ENCODE measurements at places on chromosomes 5 and 9. TPM values are rescaled to one million over a fixed set of nuclear protein-coding genes. Genes with fewer than 3 reads are reported as not detected.

- peak; percentile 85 for DNase-seq
Observed at GRCh38 chr9:106862821-106863720, at the start of gene ZNF462. Gene ZNF462 (plus strand): TSS chr9:106863166. CDS start chr9:106923384, 60,218 bp downstream.

DNA sequence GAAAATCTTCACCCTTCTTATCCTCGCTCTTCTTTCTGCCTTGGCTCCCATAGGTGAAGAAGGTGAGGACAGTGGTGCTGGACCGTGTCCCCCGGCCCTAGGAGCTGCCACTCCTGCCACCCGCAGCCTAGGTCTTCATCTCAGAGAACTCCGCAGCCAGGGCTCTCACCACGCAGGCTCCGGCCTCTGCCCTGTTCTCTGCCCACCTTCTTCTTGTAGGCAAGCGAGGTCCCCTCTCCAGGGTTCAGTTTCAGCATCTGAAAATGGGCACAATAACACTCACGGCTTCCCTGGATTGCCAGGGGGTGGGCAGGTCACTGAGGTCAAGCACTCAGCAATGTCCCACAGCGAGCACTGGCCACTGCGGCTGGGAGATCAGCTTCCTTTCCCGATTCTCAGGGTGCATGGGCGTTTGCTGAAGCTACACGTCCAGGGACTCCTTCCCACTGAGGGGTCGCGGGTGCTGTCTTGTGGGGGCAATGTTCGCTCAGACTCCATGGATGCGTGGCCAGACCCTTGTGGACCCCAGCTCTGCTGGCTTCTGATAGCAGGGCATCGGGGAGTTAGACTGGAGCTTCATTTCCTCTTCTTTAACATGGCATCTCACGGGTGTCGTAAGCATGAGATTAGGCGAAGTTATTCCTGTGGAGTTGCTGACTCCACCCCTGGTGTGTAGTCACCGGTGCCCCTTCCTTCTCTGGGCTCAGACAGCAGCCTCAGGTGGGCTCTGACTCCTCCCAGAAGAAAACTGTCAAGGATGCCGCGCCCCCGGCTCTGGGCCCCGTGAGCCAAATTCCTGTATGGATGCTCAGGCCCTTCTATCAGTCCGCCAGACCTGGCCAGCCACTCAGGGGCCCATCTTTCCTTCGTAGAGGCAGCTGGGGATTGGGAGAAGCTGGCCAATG, 145.1 kb upstream of the IRX2 start:
- DNase-seq = no peak

DNA sequence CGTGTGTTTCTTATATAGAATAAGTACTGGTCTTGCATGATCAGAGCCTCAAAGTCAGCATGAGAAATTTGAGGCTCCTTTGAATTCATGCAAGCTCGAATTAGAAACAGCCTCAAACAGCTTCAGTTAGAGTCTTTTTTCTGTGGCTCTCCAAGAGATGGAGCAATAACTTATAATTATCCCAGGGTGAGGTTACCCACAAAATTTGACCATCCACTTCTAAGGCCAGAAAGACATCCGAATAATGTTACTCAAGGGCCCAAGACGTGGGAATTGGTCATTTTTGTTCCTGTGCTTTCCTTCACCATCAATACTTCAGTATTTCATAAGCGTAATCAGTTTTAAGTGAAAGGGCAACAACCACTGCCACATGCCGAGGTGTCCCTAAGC, 89.7 kb downstream of the DAPK1 start:
- no peak for DNase-seq

DNA sequence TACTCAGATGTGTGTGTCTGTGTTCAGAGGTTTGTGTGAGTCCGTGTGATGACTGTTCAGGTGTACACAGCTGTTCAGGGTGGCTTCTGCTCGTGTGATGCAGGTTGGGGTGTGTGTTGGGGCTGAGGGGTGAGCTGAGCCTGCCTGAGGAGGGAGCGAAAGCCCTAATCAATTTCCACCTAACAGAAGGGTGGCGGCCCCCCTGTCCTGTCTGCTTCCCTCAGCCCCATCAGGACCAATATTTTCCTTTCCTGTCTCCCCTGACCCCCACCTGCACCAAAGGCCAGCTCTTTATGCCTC, 30.2 kb downstream of the LHX2 start:
- no peak for DNase-seq

DNA sequence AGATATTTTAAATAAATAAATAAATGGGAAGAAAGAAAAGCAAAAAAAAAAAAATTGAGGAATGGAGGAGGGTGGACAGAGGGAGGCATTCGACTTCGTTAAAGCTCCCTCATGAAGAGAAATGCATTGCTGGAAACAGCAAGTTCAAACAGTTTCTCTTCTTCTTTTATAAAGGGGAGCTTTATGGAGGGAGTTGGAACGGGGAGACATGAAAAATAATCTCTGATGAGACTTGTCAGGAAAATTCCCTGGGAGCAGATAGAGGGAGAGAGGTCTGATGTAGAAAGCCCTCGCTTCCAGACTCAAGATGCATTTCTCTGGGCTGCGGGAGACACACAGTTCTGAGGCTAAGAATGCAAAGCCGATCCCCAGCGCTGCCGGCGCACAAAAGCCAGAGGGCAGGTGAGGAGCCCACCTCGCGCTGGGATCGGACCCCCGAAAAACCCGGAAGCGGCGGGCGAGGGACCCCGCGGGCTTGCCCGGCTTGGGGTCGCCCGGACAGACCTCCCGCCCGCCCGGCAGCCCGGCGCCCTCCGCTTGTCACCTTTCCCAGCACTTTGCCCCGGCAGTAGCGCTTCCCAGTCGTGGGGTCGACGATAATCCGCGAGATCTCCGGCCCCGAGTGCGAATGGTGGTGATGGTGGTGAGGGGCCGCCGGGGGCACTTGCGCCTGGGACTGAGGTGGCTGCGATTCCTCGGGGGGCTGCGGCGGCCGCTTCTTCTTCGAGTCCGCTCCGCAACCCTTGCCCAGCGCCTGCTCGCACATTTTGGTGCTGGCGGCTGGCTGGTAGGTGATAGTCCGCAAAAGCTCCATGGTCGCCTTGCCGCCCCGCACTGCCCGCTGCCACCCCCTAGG, 512 bp downstream of the PLK2 start:
- DNase-seq = no peak

DNA sequence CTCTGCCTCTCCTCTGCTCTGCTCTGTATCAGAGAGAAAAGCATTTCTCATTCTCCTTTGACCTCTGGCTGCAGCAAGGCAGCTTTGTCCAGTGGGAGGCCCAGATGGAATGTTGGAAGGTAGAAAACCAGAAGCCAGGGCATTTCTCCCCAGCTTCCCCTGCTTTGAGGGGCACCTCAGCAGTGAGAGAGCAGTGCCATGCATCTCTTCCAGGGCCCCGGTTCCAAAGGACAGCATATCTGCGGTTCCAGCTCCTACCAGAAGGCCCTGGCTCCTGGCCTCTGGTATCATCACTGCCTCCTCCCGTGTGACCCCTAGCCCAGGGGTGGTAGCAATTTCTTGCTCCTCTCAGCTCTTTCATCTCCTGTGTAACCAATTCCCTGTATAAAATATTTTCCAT, 190.8 kb downstream of the SPOCK1 start:
- no peak for DNase-seq

GRCh38 chr9:28650327-28650726, 1077.0 kb upstream of the C9orf72 start:
- DNase-seq = no peak

GRCh38 chr5:37916525-37916924, 76.7 kb upstream of the GDNF start:
- DNase-seq = no peak

GRCh38 chr9:3650994-3651622, 125.3 kb upstream of the RFX3 start:
- no peak for DNase-seq

GRCh38 chr5:174376726-174377373, 331.3 kb downstream of the NSG2 start:
- no peak for DNase-seq

DNA sequence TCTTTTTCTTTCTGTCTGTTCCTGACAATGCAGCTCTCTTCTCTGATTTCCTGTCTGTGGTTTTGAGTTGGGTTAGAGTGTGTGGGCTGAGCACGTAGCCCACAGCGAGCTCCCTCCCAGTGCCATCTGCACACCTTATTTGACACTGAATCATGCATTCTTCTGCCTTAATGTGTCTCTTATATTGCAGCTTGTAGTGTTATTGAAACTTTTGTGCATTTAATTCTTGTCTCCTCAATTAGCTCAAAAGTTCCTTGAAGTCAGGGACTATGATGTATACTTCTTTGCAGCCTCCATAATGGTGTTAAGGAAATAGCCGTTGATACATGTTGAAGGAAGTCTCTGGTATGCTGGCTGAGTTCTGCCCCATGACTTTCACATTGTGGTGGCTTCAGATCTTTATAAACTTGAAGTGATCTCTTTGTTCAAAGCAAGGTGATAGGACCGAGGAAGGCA, 576.2 kb upstream of the CLINT1 start:
- DNase-seq = no peak

GRCh38 chr5:139903450-139903794, 107.8 kb downstream of the PSD2 start:
- DNase-seq = no peak

- DNase-seq = no peak
Observed at GRCh38 chr9:8649160-8649559, 849.6 kb upstream of the DMAC1 start.

DNA sequence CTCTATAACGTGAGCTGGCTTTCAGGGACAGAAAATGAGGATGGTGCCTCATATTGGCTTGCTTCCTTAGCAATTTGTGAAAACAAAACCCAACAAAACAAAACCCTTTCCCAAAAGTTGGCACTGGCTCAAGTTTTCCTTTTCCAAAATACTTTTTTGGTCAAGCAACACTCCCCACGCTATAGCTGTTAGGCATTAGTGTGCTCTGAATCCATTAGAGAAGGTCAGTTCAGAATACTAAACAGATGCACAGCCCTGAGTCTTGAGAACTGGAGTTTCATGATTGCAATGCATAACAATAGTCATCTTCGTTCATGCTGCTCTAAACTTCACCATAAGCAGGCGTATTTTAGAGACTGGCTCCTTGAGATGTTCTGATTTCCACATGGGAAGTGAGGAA, 172.0 kb upstream of the KLF9 start:
- no peak for DNase-seq

- DNase-seq = peak; percentile 47
Observed at GRCh38 chr9:99105152-99106043, 485 bp downstream of the TGFBR1 start.

GRCh38 chr9:77909306-77909705, 122.3 kb downstream of the GNAQ start:
- no peak for DNase-seq

DNA sequence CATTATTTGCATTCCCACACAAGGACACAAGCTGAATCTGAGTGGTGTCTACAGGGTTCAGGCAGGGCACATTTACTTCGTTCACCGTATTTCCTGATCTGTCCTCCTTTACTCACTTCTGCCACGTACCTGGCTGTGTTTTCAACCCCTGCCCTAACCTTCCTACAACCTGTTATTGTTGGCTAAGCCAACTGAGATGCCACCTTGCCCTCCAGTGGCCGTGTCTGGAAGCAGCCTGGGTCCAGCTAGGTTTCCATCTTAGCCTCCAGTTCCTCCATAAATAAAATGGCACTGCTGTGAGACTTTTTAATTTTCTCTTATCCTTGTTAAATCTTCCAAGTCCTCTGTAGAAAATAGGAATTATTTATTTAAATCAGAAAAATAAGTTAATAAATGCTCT, 64.8 kb downstream of the ATP10B start:
- DNase-seq = no peak

DNA sequence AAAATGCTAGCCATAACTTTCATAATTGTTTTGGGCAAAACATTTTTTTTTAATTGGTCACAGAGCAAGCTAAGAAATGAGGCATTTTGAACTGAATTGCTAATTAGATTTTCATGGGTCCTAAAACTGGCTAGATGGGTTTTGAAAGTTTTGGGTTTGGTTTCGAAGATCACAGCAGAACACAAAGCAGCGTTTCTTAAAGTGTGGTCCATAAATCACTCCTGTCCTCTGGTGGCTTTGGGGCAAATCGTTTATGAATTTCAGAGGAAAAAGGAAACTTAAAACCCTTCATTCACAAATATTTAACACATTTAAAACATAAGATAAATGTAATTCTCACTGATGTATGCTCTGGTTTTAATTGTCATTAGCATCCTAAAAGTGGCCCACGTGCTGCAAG, 503.7 kb downstream of the SPATA31D1 start:
- DNase-seq = no peak

DNA sequence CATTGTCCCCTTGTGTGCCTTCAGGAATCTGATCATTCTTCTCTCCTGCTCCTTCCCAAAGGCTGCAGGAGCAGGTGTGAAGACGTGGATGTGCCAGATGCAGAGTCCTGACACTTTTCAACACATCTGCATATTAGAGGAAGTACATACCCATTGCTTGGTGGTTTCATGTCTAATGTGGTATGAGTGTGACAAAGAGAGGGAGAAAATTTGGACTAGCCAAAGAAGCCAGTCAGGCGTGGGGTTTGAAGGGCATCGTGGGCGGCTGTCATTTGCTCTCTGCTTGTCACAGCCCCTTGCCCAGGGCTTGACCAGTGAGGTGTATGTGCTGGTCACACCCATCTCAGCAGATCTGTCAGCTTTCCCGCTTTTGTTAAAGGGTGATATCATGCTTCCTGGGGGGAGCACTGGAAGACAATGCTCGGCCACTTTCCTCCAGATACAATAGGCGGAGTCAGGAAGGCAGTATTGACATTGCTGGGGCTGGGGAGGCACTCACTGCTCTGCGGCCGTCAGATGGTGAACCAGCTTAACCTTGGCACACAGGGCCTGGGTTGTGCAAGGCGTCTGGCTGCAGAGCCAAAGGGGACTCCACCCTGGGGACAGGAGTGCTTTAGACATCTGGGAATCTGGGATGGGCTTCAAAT, 8.6 kb downstream of the TEK start:
- peak; percentile 86 for DNase-seq

DNA sequence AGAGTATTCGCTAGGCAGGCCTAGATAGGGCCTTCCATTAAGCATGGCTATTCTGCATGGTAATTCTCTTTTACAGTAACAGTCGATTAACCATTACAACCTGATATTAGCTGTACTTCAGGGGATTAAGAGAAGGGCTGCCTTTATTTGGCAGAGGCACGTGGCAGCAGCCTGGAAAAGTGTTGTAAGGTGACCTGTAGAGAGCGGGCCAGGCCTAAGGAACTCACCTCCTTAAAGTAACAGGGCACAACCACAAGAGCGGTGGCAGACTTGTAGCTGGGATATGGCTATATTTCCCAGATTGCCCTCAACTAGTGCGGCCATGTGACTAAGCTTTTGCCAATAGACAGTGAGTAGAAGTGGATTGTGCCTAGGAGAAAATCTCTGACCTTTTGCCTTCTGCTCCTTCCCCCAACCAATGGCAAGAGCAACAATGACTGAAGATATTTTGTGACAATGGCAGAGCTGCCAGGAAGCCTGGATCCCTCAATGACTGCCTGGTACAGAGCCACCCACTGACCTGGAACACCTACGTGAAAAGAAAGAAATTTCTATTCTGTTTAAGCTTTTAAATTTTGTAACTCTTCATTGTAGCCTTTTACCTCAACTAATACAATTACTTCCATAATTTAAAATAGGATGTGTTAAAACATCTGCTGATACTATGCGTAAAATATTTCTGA, 18.9 kb upstream of the ANKRD34B start:
- no peak for DNase-seq

The BNC2 gene
- 9.9 TPM for total RNA-seq

The ANKRD34B gene
- not detected for total RNA-seq

The FGF10 gene
- total RNA-seq = 0.16 TPM

The GPR150 gene
- total RNA-seq = not detected

The PCDHGB6 gene
- total RNA-seq = 0.33 TPM

The DMRTA1 gene
- total RNA-seq = 0.88 TPM

The CD74 gene
- total RNA-seq = not detected

The FBN2 gene
- total RNA-seq = 11.8 TPM

The PGM5 gene
- not detected for total RNA-seq

The LHX3 gene
- not detected for total RNA-seq

The DNM1 gene
- total RNA-seq = 20.6 TPM

The CATSPER3 gene
- not detected for total RNA-seq

The NOP16 gene
- total RNA-seq = 37.9 TPM

The TRPM6 gene
- total RNA-seq = 0.05 TPM

The PCDHB9 gene
- 11.2 TPM for total RNA-seq

The SNCB gene
- total RNA-seq = 0.10 TPM
